ENCODE measurements at places on chromosomes 11 and 22.

- no peak for DNase-seq
These were observed 1.8 kb upstream of the NFAM1 start for GRCh38 chr22:42433754-42434682.

- no peak for DNase-seq
These were observed 8.2 kb upstream of the OR9I1 start for GRCh38 chr11:58133309-58134076.

- DNase-seq: no peak
These were observed 22.2 kb upstream of the IL18BP start for GRCh38 chr11:71976551-71976950.

DNA sequence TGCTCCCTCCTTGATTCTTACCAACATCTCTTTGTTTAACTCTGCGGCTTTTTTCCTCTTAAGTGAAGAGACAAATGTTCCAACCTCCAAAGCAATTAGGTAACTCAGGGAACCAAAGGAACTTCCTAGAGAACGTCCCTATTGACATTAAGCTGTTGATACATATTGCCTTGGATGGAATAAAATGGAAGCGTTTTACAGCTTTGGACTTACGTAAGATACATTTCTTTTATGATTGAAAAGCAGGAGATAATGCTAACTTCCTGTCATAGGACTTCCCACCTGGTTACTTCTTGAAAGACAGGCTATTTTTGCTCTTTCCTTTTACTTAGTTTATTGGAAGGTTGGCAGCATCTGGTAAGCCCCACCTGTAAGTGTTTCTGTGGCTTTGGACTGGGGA, 245.7 kb upstream of the CTSC start:
- no peak for DNase-seq
